ENCODE measurements at places on chromosomes 7 and 10.

GRCh38 chr10:3775696-3776551, 9.1 kb downstream of the KLF6 start:
- peak; percentile 62 for DNase-seq

- no peak for DNase-seq
These were observed 75.0 kb downstream of the PDGFA start for GRCh38 chr7:444606-445005.

DNA sequence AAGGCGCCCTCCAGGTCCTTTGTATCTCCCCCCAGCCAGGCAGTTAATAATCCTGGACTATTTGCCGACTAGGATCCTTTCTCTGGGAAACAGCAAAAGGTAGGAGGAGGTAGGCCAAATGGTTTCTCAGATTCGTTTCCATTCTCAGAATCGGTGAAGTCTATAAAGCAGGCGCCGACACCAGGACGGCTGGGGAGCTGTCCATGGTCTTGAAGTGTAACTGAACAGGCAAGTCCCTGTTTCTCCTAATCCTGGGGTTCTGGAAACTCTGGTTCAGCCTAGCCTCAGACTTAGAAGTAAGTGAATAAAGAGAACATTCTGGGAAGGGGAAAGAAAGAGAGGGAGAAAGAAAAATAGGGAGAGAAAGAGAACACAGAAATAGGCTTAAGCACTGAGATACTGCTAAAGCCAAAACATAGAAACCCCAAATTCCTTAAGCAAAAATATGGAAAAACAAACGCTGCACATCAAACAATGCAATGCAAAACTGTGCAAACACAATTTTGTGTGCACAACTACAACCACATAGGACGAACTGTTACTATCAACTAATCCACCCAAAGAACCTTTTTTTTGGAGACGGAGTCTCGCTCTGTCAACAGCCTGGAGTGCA, 11.1 kb upstream of the INA start:
- peak; percentile 74 for DNase-seq

GRCh38 chr7:98840722-98841121, 29.1 kb downstream of the TMEM130 start:
- DNase-seq = no peak

DNA sequence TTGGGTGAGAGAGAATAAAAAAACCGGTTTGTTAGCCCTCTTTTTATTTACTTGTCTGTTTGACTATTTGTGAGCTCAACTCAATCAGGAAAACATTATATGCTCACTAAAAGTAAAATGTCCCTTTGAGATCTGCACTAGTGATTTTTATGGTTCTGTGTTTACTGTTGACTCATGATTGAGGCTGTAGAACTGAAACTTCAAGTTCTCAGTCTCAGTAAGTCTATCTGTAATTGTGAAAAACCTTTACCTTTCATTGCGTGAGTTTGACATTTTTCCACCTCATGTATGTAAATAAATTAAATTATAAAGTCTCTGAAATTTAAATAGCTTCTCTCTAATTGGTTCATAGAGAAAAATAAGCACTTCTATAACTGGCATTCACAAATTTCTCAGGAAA, 17.0 kb upstream of the CASD1 start:
- DNase-seq = no peak

Data from SJSA1 (cell line).